Activated naive CD4-positive, alpha-beta T cell treated with anti-CD3 and anti-CD28 coated beads, Interleukin-2, amount 10 ng/mL, durations not matched to agents 7 days and 5 days (primary cell): ENCODE measurements at places on chromosomes 6 and 20.

DNA sequence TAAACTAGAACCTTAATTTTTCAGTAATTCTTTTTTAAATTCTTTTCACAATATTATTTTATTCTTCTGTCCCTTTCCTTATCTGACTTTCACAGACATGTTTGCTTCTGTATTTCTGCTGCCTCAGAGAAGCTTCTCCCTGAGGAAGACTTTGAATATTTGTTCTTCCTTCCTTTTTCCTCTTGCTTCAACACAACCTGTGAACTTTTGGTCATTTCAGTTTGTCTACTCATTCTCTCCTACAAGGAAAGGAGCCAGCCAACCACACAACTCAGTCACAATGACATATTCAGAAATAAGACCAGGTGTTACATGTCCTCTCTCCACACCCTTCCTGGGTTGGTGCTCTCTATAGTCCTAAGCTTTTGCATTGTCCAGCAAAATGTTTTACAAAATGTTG, 310.4 kb downstream of the TFAP2B start:
- H3K27me3 ChIP-seq = no peaks in the 10 kb centered on the region
- no peak for DNase-seq
- H3K36me3 ChIP-seq = no peaks in the 10 kb centered on the region

DNA sequence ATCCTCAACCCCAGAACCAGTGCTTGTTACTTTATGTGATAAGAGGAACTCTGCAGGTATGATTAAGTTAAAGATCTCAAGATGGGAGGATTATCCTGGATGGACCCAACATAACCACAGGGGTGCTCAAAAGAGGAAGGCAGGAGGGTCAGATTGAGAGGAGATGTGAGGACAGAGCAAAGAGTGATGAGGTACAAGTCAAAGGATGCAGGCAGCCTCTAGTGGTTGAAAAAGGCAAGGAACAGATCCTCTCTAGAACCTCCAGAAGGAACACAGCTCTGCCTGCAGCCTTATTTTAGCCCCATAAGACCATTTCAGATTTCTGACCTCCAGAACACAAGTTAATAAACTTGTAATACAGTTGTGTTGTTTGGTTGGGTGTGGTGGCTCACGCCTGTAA, 41.2 kb downstream of the PDSS2 start:
- no peak overlapping the region for H3K27ac ChIP-seq
- no peaks in the 10 kb centered on the region for H3K27me3 ChIP-seq

DNA sequence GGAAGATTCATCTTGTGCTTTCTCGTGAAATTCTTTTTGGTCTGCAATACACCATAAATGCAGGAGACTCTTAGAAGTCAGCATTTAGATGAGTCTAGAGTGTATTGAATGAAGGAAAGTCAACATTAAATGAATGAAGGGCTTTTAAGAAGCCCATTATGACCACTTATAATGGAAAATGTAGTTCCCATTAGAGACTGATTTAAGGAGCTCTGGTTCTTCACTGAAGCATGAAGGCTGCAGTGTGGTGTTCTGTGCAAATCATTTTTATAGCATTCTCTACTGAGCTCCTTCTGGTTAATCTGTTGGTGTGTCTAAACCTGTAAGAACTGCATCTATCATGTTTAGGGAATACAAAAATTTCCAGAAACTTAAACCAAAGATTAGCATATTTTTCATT, 19.7 kb downstream of the NCOA7 start:
- no peak overlapping the region for H3K4me3 ChIP-seq
- no peak for DNase-seq
- H3K4me1 ChIP-seq = peaks cover 39% of the 10 kb centered on the region
- no peaks in the 10 kb centered on the region for H3K27me3 ChIP-seq
- H3K27ac ChIP-seq = no peak overlapping the region

DNA sequence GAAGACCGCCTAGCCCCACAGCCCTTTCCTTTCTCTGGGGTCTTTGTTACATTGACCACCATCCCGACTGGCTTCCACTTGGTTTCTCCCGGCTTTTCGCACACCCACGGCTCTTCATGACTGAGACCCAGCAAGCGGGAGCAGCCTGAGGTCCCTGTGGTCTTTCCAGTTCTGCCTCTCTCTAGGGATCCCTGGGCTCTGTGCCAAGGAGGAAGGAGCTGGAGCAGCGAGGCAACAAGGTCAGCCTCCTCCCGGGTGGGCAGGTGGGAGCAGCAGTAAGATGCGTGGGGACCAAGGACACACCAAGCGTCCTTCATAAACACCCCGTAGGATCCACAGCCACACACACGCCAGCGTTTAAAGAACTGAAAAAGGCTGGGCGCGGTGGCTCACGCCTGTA, 29.6 kb upstream of the MRGBP start:
- no peak overlapping the region for H3K27ac ChIP-seq
- DNase-seq = no peak

DNA sequence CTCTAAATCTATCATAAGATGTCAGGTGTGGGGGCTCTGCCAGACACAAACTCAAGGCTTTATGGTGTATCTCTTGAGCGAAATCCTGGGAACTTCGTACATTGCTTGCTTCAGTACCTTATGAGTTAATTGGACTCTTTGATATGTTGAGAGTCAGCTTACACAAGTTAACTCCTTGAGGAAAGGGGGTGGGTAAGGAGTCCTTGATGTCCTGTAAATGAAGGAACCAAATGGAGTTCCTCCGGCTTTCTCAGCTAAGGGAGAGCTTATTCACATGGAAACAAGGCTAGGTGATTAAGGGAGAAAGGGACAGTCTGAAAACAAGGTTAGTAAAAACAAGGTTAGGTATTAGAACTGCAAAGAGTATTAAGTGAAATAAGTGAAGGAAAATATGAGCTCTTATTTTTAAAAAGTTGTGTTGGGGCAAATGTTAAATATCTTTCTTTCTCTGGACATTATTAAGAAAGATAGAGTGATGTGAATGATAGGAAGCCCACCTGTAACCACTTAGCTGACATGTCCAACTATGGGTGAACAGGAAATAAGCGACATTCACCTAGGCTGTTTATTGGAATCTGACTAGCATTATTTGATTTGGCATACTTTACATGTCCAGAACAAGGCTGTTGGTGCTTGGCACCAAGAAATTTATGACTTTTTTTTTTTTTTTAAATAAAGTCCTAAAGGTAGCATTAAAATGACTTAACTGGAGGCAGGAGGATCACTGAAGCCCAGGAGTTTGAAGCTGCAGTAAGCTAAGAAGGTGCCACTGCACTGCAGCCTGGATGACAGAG, 26.5 kb downstream of the GTF2H5 start:
- no peaks in the 10 kb centered on the region for H3K4me1 ChIP-seq
- H3K36me3 ChIP-seq = peaks cover 23% of the 10 kb centered on the region
- no peak for DNase-seq

DNA sequence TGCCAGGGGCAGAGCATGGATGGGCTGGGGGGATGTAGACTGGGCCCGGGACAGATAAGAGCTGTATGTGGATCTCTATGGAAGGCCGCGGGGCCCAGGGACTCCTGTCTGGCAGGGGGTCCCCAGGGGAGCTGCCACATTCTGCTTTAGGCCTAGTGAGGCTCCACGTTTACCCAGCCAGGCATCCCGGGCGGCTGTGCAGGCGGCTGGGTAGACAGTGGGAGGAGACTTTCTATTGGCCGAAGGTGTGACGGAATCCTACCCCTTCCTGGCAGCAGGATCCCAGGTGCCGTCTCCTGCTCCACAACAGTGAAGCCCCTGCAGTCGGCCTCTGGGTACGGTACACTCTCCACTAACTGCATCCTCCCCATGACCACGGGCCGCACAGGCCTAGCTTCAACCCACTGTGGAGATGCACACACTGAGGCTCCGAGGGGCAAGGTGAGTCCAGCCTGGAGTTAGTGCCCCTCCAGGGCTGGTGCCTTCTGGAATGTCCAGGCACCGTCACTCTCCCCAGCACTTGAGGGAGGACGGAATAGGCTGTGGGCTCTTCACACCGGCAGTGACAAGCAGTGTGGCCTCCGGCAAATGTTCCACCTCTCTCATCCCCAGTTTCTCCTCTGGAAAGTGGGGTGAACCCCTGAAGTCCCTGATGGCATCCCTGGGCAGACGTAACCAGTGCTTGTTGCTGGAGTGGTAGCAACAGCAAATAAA, 36.8 kb upstream of the ZBP1 start:
- DNase-seq = no peak
- H3K36me3 ChIP-seq = peaks cover 3% of the 10 kb centered on the region
- H3K4me1 ChIP-seq = peaks cover 30% of the 10 kb centered on the region
- no peak overlapping the region for H3K27ac ChIP-seq
- H3K4me3 ChIP-seq = no peak overlapping the region

DNA sequence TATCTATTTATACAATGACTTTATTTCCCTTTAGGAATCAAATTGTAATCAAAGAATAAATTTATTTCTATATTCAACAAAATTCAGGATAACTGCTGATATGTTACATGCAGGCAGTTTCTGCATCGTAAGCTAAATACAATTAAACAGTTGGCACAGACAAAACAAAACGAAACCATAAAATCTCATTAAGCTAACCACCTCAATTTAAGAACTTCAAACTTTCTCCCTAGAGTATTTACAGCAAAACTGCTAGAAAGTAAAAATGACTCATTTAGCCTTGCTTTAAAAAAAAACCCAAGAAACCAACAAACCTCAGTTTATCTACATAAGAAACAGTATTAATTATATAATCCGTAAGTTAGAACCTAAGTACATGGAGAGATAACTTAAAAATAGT, 17.1 kb downstream of the SSR1 start:
- no peak for DNase-seq
- H3K27ac ChIP-seq = no peak overlapping the region
- no peaks in the 10 kb centered on the region for H3K4me1 ChIP-seq
- peaks cover 44% of the 10 kb centered on the region for H3K36me3 ChIP-seq

DNA sequence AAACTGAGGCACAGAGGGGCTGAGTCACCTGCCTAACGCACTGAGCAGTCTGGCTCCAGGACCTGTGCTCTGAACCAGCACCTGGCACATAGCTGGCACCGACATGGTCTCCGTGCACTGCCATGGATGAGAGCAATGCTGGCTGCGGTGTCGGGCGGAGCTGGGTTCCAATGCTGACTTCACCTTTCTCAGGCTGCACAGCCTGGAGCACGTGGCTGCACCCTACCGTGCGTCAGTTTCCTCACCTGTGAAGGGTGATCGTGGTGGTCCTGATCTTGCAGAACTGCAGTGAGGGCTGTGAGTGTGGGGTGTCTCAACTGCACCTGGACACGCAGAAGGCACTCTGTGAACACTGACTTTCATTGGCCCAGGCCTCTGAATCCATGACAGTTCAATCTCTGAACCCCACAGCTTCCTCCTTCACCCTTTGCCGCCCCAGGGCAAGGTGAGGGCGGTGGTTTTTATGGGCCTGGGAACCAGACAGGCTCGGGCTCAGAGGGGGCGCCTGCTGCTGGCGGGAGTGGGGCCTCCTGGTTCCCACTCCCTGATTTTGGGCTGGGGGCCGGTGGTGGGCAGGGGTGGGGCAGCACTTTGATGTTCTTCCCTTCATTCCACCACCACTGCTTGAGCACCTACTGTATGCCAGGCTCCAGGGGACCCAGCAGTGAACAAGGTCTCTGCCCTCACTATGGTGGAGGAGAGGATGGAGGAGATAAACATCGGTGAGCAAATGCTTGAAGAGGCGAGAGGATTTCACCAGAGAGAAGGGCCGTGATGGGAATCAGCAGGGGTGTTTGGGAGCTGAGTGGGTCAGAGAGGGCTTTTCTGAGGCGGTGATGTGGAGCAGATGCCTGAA, 102.9 kb downstream of the CEBPB start:
- H3K27ac ChIP-seq = no peak overlapping the region
- no peak overlapping the region for H3K4me3 ChIP-seq
- peaks cover 28% of the 10 kb centered on the region for H3K27me3 ChIP-seq
- no peaks in the 10 kb centered on the region for H3K36me3 ChIP-seq
- peaks cover 32% of the 10 kb centered on the region for H3K4me1 ChIP-seq
